Endothelial cell of umbilical vein (primary cell): ENCODE measurements at places on chromosomes 1 and 21. TPM values are rescaled to one million over a fixed set of nuclear protein-coding genes. Genes with fewer than 3 reads are reported as not detected.
A peak's percentile ranks its signal among the peaks of the same experiment; 100 is the strongest.

DNA sequence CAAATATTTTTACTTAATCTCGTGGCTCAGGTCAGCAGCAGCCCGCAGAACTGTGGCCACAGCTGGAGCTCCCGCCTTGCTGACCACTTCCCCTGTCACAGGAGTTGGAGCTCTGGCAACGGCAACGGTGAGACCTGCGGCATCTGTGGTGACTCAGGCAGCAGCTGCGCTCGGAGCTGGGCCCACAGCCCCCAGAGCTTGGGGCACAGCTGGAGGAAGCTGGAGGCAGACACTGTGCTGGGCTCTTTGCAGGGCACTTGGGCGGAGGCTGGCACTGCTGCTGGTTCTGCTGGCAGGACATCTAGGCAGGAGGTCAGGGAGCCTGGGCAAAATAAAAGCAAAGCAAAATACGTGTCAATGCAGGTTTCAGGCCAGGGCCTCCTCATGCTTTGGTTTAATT is at the start of gene LCE3A:
TSS of gene LCE3A (minus strand) at position 301 of the 400 bp plus-strand sequence. CDS start at position 301, 0 bp downstream.
- H3K27ac ChIP-seq, result no peak within 1 kb of the TSS
- H3K36me3 ChIP-seq, result no peaks in the 10 kb centered on the region
- no peaks in the 10 kb centered on the region for H3K4me1 ChIP-seq
- DNase-seq, result no peak

The CNIH3 gene
- polyA plus RNA-seq, result 1.3 and 1.6 TPM in 2 replicates

GRCh38 chr1:180311011-180311730 is 81.1 kb downstream of the LHX4 start:
- H3K27ac ChIP-seq, result no peak overlapping the region
- H3K4me1 ChIP-seq, result no peaks in the 10 kb centered on the region
- no peaks in the 10 kb centered on the region for H3K36me3 ChIP-seq
- no peaks in the 10 kb centered on the region for H3K27me3 ChIP-seq
- no peak overlapping the region for H3K4me3 ChIP-seq

DNA sequence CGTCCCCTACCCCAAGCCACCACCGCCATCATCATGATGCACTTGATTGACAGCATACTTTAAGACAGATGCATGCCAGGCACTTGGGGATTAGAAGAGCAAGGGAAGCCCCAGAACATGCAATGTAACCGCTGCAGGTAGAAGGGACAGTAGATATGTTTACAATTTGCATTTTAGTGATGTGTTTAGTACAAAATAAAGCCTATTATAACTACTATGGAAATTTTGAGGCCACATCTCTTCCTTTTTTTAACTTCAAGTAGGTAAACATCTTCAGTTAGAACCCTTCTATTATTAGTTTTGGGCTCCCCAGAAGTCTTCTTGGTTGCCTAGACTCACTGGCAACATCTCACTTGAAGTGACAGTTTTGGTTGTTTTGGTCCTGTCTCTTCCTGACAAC is 25.3 kb downstream of the CR1L start:
- no peak overlapping the region for H3K27ac ChIP-seq
- no peaks in the 10 kb centered on the region for H3K36me3 ChIP-seq
- peaks cover 43% of the 10 kb centered on the region for H3K27me3 ChIP-seq
- no peak for DNase-seq

DNA sequence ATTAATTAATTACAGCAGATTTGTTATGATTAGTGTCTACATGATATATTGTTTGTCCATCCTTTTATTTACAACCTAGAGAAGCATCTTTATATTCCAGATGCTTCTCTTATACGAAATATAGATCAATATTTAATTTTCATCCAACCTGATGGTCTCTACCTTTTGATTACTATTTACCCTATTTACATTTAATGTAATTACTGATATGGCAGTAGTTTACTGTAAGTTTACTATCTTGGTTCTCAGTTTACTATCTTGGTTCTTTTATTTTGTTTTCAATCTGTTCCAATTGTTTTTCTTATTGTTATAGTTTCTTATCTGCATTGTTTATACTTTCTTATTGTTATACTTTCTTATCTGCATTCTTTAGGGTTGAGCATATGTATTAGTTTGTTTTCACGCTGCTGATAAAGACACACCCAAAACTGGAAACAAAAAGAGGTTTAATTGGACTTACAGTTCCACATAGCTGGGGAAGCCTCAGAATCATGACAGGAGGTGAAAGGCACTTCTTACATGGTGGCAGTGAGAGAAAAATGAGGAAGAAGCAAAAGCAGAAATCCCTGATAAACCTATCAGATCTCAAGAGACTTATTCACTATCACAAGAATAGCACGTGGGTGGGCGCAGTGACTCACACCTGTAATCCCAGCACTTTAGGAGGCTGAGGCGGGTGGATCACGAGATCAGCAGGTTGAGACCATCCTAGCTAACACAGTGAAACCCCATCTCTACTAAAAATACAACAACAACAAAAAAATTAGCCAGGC is 28.9 kb downstream of the FAF1 start:
- no peaks in the 10 kb centered on the region for H3K27me3 ChIP-seq
- H3K4me1 ChIP-seq, result no peaks in the 10 kb centered on the region
- no peak overlapping the region for H3K27ac ChIP-seq
- DNase-seq, result no peak

- DNase-seq, result no peak
- peaks cover 3% of the 10 kb centered on the region for H3K36me3 ChIP-seq
- H3K4me1 ChIP-seq, result peaks cover 20% of the 10 kb centered on the region
- H3K27me3 ChIP-seq, result no peaks in the 10 kb centered on the region
Measured at GRCh38 chr1:226404904-226405222, 3.0 kb downstream of the PARP1 start.

DNA sequence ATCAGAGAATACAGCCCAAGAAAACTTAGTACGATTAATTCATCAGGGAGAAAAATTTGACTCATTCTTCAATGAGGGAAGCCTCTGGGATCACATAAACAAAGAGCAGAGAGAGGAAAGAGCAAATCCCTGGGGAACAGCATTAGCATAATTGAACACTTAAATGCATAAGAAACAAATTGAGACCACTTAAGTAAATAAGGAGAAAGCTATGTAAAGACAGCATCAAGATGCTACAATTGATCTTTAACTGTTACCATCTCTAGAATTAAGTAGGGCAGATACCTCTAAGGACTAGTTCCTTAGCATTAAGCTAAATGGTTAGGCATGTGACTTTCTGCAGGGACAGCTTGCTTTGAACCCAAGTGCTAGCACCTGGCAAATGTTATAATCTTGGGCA is 265.1 kb upstream of the NEGR1 start:
- H3K27ac ChIP-seq, result no peak overlapping the region
- DNase-seq, result no peak
- H3K36me3 ChIP-seq, result no peaks in the 10 kb centered on the region
- H3K27me3 ChIP-seq, result no peaks in the 10 kb centered on the region
- no peak overlapping the region for H3K4me3 ChIP-seq

The SRSF11 gene
- polyA plus RNA-seq, result 204 and 241 TPM in 2 replicates

GRCh38 chr21:33554236-33554981 is 11.6 kb downstream of the SON start:
- no peaks in the 10 kb centered on the region for H3K4me1 ChIP-seq
- peaks cover 46% of the 10 kb centered on the region for H3K36me3 ChIP-seq
- no peak for DNase-seq
- H3K27ac ChIP-seq, result no peak overlapping the region
- no peak overlapping the region for H3K4me3 ChIP-seq
- no peaks in the 10 kb centered on the region for H3K27me3 ChIP-seq

DNA sequence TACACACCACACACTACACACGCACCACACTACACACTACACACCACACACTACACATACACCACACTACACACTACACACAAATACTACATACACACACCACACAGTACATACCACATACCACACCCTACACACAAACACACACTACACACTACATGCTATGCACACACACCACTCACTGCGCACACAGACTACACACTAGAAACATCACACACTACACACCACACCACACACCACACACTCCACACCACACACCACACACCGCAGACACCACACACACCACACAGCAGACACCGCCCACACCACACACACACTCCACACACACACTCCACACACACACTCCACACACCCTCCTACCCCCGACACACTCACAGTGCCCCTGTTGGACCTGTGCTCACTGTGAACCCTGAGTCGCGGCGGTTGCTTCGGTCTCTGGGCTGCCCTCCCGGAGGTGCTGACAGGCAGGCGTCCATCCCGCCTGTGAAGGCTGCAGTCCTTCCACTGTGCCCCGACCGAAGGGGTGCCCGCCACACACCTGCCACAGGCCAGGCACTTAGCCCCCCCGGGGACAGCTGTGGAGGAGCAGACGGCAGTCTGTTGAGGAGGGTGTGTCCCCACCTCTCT is 21.4 kb downstream of the TFF3 start:
- H3K27ac ChIP-seq, result no peak overlapping the region
- no peak for DNase-seq
- H3K4me3 ChIP-seq, result no peak overlapping the region
- H3K4me1 ChIP-seq, result no peaks in the 10 kb centered on the region
- H3K27me3 ChIP-seq, result no peaks in the 10 kb centered on the region
- no peaks in the 10 kb centered on the region for H3K36me3 ChIP-seq

The S100A3 gene
- 1.3 and 1.9 TPM in 2 replicates for polyA plus RNA-seq

- H3K27ac ChIP-seq, result no peak overlapping the region
- H3K4me3 ChIP-seq, result no peak overlapping the region
- H3K4me1 ChIP-seq, result no peaks in the 10 kb centered on the region
- DNase-seq, result no peak
Measured at GRCh38 chr1:222680080-222680479, 32.2 kb downstream of the AIDA start.

- peaks cover 24% of the 10 kb centered on the region for H3K4me1 ChIP-seq
- H3K27me3 ChIP-seq, result no peaks in the 10 kb centered on the region
- H3K36me3 ChIP-seq, result no peaks in the 10 kb centered on the region
- DNase-seq, result peak; percentile 41
- H3K27ac ChIP-seq, result peak overlapping the region; percentile 91
Measured at GRCh38 chr1:67898033-67898726, 64.9 kb upstream of the GNG12 start.

The AJAP1 gene
- polyA plus RNA-seq, result not detected in 2 replicates

The C1orf116 gene
- not detected in 2 replicates for polyA plus RNA-seq

The RGS1 gene
- not detected in 2 replicates for polyA plus RNA-seq

DNA sequence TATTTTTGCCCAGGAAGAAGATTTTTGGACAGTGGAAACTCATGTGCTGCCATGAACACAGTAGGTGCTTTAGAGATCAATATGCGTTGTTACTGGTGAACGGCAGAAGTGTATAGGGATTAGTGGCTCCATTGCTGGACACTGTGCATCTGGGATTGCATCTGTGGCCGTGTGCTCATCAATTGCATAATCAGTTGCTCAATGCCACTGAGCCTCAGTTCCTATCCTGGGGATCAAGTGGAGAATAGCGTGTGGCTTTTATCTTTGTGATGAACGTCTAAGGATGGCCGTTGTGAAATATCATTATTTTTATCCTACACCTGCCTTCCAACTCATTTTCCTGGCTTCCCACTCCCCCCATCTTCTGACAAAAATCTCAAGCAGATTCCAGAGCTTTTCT is 5.4 kb downstream of the TNN start:
- DNase-seq, result no peak
- H3K27me3 ChIP-seq, result no peaks in the 10 kb centered on the region

- H3K27me3 ChIP-seq, result peaks cover 24% of the 10 kb centered on the region
- no peaks in the 10 kb centered on the region for H3K4me1 ChIP-seq
- H3K4me3 ChIP-seq, result no peak overlapping the region
- no peak overlapping the region for H3K27ac ChIP-seq
- no peaks in the 10 kb centered on the region for H3K36me3 ChIP-seq
Measured at GRCh38 chr1:207981976-207982375, 71.1 kb upstream of the CD34 start.

- no peaks in the 10 kb centered on the region for H3K27me3 ChIP-seq
- no peak overlapping the region for H3K27ac ChIP-seq
- H3K36me3 ChIP-seq, result no peaks in the 10 kb centered on the region
- no peaks in the 10 kb centered on the region for H3K4me1 ChIP-seq
Measured at GRCh38 chr1:236164273-236164672, 21.9 kb downstream of the GPR137B start.

DNA sequence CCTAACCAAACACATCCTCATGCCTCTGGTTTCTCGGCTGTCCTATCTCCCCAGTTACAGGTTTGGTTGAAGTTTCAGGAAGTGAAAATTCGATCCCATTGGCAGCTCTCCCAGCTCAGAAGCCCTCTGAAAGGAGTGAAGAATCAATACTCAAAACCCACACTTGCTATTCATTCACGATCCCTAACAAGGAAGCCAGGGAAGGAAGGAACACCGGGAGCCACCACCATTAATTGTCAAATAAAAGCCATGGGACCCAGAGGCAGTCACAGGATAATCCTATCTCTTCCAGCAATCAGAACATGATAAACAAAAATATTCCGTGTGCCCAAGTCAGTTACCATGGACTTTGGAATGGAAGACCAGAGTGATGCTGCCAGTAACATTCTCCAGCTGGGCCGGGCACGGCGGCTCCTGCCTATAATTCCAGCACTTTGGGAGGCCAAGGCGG is 7.0 kb downstream of the TMPRSS2 start:
- no peak overlapping the region for H3K4me3 ChIP-seq
- H3K27ac ChIP-seq, result no peak overlapping the region
- H3K27me3 ChIP-seq, result peaks cover under 1% of the 10 kb centered on the region
- no peaks in the 10 kb centered on the region for H3K4me1 ChIP-seq
- H3K36me3 ChIP-seq, result no peaks in the 10 kb centered on the region

DNA sequence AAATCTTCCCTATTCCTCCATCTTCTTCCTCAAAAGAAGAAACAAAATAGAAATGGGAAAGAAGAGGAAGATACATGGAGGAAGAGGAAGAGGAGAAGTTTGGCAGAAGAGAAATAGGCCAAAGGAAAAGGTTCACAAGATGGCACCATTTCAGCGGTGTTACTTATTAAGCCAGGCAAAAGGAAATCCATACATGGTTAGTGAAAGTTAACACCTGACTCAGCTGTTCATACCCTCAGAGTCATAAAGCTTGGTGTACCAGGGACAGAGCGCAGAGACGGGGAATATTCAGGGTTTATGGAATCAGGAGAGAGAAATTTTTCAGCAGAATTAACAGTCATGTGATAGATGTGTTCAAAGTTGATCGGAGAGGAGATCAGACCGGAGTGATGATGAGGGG is 70.6 kb downstream of the COQ8A start:
- DNase-seq, result no peak
- H3K4me1 ChIP-seq, result no peaks in the 10 kb centered on the region
- no peak overlapping the region for H3K27ac ChIP-seq
- no peaks in the 10 kb centered on the region for H3K27me3 ChIP-seq

DNA sequence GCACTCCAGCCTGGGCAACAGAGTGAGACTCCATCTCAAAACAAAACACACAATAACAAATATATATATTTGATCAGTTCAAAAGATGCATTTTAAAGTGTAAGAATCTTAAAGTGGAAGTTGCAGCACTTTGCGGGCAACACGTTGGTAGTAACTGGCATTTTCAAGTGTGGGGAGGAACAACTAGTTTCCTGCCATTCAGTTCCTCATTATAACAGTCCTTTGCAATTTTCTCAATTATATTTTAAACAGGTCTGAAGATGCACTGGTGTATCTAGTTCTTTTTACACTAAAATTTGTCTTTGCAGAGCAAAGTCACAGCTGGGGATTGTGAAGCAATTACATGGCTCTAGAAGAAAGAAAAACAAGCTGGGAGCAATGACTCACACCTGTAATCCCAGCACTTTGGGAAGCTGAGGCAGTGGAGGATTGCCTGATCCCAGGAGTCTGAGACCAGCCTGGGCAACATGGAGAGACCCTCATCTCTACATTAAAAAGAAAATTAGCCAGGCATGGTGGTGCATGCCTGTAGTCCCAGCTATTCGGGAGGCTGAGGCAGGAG is 25.3 kb downstream of the RRAGC start:
- peaks cover 18% of the 10 kb centered on the region for H3K27me3 ChIP-seq
- DNase-seq, result no peak
- no peak overlapping the region for H3K27ac ChIP-seq
- H3K36me3 ChIP-seq, result peaks cover 8% of the 10 kb centered on the region

The PIK3R3 gene
- polyA plus RNA-seq, result 6.1 and 7.5 TPM in 2 replicates

GRCh38 chr21:34133802-34134201 is 60.4 kb downstream of the MRPS6 start:
- no peaks in the 10 kb centered on the region for H3K27me3 ChIP-seq
- H3K4me3 ChIP-seq, result no peak overlapping the region
